SJCRH30 (cell line): ENCODE measurements at places on chromosomes 11 and 22. TPM values are rescaled to one million over a fixed set of nuclear protein-coding genes. Genes with fewer than 3 reads are reported as not detected.

DNA sequence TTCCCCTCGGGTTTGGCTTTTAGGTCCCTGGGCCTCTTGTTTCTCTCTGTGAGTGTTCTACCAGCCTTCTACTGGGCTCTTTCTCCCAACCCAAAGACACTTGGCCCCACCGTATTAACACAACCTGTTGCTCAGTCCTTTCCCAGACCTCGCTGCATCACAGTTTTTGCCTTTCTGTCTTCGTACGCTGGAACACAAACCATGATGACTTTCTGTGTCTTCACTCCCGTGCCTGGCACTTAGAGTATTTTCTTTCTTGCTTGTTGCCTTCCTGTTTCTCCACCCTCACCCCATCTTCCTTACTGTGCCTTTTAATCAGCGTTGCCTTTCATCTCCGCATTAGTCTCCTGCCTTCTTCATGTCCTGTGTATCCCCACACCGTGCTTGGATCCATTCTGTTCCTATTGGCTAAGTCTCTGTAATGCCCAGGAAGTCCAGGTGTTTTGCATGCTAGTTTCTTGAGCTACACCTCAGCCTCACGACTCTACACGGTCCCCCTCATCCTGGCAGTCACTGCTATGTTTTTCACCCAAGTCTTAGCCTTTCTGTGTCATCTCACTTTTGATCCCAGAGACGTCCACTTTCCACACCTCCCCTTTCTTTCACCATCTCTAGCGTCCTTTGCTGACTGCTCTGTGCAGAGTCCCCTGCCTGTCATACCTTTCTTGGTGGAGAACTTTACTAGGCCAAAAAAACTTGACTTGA lies 1.6 kb downstream of the MARK2 start:
- no peak for DNase-seq

- DNase-seq = no peak
These were observed 23.4 kb downstream of the PPM1F start for GRCh38 chr22:21929253-21929652.

DNA sequence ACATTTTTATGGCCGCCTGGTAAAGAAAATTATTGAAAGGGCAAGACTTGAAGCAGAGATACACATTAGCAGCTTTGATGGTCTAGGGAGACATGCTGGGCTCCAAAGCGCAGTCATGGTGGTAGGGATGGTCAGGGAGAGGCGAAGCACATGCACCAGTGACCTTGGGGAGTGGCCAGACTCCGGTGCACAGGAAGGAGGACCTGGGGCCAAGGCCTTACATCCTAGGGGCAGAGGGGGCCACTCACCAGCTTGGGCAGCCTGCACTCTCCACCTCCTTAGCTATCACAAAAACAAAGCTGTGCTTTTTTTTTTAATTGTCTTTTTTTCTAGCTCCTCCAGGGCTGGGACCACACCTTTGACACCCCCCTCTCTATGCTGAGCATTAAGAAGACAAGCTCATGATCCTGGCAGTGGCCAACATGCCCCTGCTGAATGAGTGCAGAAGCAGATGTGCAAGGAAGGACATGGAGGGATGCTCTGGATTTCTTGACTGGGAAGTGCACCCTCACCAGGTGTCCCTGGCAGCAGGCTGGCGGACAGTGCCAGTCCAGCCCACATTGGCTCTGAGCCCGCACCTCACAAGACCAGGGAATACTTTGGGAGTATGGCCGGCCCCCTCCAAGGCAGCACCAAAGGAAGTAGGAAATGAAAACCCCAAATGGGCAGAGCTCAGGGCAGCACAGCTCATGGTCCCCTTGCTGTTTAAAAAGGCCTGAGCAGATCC lies 619.9 kb downstream of the TBC1D22A start:
- DNase-seq = no peak

- no peak for DNase-seq
These were observed 45.6 kb upstream of the RRM1 start for GRCh38 chr11:4049006-4049405.

RTN4RL2 gene
- 0.26 and 0.35 TPM in 2 replicates for total RNA-seq

TREH gene
- not detected in 2 replicates for total RNA-seq
